Activated T-helper 2 cell treated with anti-CD3 and anti-CD28 coated beads, Interferon-gamma antibody, Interleukin-2, Interleukin-4, amounts not matched to agents 10 μg/mL and 5 μg/mL and 100 μg/mL, durations not matched to agents 14 hours and 24 hours and 36 hours (primary cell): ENCODE measurements at places on chromosomes 12 and 14. TPM values are rescaled to one million over a fixed set of nuclear protein-coding genes. Genes with fewer than 3 reads are reported as not detected.

DNA sequence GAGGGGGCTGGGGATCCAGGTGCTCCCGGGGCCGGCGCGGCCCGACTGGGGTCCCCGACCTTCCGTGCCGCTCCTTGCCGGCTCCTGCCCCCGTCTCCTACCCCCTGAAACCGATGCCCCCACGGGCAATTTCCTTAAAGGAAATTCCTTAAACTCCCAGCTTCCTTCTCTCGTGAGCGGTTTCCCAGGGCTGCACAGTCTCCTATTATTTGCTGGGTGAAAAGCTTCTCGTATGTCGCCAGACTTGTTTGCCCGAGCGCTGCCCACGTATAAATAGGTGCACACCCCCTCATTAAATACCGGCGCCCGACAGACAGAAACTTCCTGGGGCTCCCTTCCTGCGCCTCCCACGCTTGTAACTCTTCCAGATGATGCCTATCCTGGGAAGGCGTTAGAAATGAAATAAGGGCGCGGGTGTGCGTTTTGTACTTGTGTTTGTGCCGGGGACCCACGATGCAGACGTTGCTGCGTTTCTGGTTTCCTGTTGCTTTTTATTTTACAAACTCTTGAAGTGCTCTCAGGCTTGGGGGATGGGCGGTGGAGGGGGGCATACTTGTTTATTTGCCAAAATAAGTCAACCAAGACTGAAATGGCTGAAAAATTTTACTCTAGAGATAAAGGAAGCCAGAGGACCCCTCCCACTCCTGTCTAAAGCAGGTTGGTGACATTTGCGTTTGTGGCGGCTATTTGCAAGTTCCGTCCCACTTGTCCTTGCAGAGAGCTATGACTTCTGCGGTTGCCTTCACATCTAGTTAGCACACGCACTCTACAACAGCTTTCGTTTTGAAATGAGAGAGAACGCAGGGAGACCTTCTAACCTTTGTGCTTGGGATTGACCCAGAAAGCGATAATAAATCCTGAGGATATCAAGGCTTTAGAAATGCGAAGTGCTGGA lies 1.0 kb downstream of the HIP1R start:
- peak; percentile 59 for DNase-seq

- DNase-seq: no peak
These were observed 38.4 kb upstream of the OR4E1 start for GRCh38 chr14:21712036-21712435.

The MORN3 gene
- 0.34 and 0.37 TPM in 2 replicates for total RNA-seq

The IL22 gene
- total RNA-seq: 0.80 TPM in 1 of 2 replicates, not detected in the other

The DPPA3 gene
- total RNA-seq: not detected in 2 replicates
